ENCODE measurements at places on chromosomes 6 and 20. TPM values are rescaled to one million over a fixed set of nuclear protein-coding genes. Genes with fewer than 3 reads are reported as not detected.

TRIM31 gene
- polyA plus RNA-seq: not detected

DNA sequence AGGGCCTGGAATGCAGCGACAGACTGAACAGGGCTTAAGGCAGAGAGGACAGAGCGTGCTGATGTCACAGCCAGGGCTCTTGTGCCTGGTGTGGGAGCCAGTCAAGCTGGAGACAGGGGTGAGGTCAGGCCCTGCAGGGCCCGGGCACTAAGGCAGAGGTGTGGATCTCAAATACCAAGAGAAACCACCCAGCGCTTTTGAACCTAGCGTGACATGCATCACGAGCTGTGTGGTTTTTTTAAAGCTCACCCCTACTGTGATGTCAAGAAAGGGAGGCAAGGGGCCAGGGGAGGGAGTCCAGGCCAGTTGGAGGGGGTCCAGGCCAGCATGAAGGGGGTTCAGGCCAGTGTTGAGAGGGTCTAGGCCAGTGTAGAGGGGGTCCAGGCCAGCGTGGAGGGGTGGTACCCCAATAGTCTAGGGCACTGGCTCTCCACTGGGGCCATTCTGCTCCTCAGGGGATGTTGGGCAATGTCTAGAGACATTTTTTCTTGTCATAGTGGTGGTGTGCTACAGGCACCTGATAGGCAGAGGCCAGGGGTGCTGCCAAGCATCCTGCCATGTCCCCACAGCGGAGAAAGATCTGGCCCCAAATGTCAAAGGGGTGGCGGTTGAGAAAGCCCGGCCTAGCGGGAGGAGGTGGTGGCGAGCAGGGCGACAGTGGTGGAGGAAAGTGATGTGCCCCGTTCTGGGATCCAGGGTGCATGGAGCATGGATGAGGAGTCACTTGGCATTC, 42.6 kb downstream of the RBM38 start:
- peak; percentile 61 for DNase-seq

GRCh38 chr6:36781669-36782068, 57.6 kb downstream of the CPNE5 start:
- no peak for DNase-seq

- peak; percentile 50 for DNase-seq
Measured at GRCh38 chr6:51959744-51960383, 127.5 kb downstream of the PKHD1 start.

MARCKS gene
- polyA plus RNA-seq: 20.3 TPM

PNPLA1 gene
- not detected for polyA plus RNA-seq

- no peak for DNase-seq
Measured at GRCh38 chr6:2072453-2072852, 173.0 kb downstream of the GMDS start.

GRCh38 chr20:57938158-57939108, 228.6 kb upstream of the PMEPA1 start:
- no peak for DNase-seq

DNA sequence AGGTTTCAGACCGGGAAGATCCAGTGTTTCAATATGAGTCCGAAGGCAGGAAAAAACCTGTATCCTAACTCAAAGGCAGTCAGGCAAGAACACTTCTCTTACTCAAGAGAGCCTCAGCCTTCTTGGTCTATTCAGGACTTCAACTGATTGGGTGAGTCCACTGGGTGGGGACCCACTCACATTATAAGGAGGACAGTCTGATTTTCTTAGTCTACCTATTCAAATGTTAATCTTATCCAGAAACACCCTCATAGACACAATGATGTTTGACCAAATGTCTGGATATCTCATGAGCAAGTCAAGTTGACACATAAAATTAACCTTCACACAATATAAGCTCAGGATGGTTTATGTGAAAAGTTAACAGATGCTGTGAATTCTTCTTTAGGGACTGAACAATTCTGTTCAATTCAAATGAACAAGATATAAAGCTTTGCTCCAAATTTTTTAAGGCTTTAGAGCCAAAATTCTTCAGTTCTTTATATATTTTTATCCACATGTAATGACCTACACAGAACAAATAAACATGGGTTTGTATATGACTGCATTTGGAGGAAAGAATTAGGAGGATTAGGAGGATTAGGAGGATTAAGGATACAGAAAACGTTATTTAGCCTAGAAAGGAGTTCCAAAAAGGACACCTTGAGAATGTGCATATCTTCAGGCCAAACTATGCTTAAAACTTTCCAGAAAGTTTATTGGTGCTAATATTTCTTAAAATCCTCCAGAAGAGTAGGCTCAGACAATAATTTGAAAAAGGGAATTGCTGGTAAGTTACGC, 35.3 kb upstream of the LAMA2 start:
- no peak for DNase-seq

GRCh38 chr6:118963003-118963402, 28.0 kb upstream of the MCM9 start:
- DNase-seq: no peak

DNA sequence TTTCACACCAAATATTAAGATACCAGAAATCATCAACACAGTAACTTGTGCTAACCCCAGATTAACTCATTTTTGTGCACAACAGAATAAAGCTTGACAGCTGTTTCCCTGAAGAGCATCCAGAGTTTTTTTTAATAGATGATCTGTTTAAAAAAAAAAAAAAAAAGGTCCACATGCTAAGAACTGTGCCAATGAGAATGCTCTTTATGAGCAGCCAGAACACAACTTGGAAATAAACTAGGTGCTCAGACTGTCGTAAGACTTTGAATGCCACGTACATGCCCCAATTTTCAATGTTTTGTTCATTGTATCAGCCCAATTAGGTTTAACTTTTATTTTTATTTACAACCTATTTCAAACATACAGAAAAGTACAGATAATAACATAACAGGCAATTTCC, 47.3 kb downstream of the STAU1 start:
- no peak for DNase-seq

DNA sequence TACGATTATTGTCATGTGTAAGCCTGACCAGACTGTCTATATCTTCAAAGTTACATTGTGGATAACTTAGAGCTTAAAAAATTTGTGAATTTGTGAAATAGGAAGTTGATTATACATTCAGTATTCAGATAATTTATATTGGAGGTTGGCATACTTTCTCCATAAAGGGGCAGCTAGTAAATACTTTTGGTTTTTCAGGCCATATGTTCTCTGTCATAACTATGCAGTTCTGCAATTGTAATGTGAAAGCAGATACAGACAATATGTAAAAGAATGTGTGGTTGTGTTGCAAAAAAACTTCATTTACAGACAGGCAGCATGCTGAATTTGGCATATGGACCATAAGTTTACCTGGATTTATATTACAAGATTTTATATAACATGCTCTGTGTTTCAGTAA, 29.3 kb downstream of the HSF2 start:
- no peak for DNase-seq

RBM38 gene
- polyA plus RNA-seq: 378 TPM

DNA sequence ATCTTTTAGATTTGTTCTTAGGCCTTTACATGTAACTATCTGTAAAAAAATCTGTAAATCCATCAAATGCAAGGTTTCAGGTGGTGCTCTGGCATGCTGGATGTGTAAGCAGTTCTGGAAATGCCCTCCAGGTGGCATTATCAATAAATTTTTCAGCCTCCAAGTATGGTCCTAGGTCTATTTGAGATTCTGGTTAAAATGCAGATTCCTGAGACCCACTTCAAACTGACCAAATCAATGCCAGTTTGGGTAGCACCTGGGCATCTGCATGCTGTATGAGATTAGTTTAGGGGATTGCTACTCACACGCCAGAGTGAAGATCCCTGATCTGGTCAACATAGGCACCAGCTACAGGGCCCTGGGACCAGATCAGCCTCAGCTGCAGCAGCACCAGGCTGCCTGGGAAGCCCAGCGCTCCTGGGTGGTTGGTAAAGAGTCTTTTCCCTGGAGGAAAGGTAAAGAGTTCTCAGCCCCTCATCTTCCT, 507.3 kb upstream of the CITED2 start:
- peak; percentile 51 for DNase-seq

DNA sequence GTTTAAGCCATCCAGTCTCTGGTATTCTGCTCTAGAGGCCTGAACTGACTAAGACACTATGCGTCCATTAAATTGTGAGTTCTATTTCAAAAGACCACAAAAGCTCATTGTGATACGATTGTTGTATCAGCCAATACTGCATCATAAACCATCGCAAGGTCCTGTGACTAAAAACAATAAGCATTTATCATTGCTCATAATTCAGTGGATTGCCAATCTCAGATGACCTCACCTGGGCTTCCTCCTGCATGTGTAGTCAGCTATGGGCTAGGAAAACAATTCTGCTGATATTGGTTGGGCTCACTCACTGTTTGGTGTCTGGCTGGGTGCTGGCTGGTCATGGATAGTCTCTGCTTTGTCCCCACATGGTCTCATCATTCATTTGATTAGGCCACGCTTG, 592.7 kb upstream of the BTBD3 start:
- DNase-seq: no peak

ITPA gene
- 65.6 TPM for polyA plus RNA-seq

- no peak for DNase-seq
Measured at GRCh38 chr20:22797103-22797502, 212.7 kb upstream of the FOXA2 start.

DNA sequence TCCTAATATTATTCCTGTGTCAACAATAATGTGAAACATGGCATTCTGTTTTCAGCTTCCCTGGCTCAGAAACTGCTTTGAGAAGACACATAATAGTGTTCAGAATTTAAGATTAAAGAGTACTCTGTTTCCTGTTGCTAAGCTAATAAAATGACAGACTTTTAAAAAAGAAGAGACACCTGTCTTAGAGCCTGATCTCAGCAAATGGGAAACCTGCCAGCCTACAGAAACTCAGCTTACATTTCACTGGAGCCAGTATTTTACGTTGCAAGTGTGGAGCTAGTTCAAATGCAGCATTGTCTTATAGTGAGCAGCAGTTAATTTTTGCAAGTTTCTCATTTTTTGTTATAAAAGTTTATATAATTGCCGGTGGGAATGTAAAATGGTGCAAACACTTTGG, 28.8 kb downstream of the KIZ start:
- DNase-seq: no peak

DNA sequence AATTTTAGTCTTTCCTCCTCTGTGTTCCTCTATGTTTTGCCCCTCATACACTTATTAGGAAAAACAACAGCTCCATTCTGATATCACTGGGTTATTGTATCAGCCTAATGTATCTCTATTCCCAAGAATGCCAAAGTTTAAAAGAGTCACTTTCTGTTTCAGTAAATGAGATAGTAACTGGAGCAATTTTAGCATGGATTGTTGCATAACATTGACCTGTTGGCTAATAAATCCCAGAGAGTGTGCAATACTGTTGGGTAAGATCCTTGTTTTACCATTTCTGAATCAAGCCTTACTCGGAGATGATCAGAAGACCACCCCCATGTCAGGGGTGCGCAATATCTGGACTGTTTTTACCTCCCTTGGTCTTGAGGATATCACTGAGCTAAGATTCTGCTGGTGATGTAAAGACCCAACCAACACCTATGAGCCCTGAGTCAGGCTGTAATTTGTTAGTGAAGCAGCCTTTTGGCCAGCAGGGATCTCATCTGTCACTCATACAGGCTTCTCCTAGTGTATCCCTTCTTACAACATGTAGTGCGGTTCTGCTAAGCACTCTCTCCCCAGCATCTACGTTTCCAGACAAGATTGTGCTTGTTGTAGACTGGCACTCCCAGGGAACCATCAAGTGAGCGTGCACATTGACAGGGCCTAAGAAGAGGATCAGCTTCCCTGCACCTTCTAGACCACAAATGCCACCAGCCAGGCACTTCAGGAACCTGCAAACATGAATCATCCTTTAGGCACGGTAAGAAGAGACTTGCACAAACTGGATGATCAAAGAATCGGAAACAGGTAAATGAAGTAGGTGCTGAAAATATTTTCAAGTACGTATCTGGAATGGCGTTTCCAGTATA, 11.5 kb upstream of the IPCEF1 start:
- no peak for DNase-seq

DNA sequence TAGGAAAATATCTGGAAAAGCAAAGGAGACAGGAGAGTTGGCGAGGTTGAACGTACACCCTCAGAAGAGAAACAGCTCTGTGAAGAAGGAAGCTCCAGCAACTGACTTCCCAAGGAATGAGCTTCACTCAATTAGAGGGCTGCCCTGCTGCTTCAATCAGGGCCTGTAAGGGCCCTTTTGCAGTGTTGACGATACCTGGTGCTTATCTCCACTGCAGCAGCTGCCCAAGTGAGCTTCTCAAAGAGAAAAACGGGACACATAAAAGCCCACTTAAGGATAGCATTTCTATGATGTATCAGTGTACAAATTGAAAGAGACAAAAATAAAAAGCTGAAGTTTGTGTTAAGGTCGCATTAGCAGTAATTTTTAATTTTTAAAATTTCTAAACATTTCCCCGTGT, 16.4 kb downstream of the SEC63 start:
- no peak for DNase-seq

DNA sequence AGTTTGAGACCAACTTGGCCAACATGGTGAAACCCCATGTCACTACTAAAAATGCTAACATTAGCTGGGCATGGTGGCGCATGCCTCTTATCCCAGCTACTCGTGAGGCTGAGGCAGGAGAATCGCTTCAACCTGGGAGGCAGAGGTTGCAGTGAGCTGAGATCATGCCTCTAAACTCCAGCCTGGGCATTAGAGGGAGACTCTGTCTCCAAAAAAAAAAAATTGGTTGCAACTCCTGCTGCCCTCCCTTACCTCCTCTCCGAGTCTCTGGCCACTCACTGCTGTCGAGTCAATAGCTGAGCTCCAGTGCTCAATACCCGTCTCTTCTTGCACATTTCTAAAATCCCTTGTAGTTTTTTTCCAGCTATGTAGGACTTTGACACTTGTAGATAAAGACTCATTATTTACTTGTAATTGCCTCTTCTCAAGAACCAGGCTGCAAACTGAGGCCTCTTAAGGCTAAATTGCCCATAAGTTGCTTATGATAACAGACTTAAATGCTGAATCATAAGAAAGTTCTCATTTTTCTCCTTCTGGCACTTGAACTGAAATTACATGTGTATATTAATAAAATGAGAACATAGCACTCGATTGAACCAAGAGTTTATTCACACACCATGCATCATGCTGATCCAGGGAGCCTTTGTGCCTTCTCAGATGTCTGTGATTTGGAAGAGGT, 13.8 kb downstream of the HECA start:
- no peak for DNase-seq

- DNase-seq: no peak
Measured at GRCh38 chr20:15740046-15740775, 833.0 kb downstream of the KIF16B start.

DNA sequence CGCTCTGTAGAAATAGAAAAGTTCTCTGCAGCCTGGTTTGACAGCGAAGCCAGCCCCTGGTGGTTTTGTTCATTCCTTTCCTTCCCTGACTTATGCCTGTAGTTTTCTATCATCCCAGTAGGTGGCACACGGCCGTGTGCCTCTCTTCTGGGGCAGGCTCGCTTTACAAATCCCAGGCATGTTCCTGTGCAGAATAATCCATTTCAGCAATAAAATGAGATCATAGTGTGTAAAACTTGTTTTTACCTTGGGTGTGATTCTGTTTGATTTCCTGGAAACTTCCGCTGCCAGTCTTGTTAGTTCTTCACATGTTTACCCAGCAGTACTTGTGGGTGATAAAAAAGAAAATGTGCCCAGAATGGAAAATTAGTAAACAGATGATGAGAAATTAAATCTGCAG, 7.4 kb upstream of the INSM1 start:
- peak; percentile 60 for DNase-seq
